ENCODE measurements at places on chromosomes 2 and 18.

DNA sequence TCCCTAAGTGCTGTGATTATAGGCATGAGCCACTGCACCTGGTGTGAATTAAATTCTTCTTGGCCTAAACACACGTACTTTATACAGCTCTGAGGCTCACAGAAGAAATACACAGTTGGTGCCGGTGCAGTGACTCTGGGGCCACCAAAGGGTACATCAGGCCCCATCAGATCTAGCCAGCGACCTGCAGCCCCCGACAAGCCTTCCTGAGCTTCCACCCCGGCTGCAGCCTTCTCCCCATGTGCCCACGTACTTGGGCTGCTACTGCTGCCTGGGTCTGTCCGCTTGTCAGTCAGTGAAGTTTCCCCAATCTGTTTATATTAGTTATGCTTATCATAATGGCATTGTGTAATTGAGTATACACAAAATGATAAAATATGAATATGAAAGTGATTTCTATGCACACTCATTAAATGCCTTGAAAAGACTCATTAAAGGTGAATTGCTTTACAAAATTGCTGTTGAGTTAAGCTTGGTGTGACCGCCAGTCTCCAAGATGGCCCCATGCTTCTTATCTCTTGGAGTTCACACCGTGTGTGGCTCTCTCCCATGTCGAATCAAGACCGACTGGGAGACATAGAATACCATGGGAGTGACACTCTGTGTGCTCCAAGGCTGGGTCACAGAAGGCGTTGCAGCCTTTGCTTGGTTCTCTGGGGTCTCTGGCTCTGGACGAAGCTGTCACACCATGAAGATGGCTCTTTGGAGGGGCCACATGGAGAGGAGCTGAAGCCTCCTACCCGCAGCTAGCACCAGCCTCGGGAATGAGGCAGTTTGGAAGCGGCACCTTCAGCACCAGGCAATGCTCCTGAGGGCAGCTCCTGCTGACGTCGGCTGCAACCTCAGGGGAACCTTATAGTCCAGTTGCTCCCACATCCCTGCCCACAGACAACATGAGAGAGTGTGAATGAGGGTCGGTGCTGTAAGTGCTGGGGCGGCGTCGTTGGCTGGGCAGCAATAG is 29.2 kb upstream of the HPCAL1 start:
- DNase-seq = no peak

- no peak for DNase-seq
These were observed 648.0 kb downstream of the SLC4A3 start for GRCh38 chr2:220275454-220275853.

GRCh38 chr2:152472481-152472887 is 137.5 kb downstream of the FMNL2 start:
- no peak for DNase-seq

DNA sequence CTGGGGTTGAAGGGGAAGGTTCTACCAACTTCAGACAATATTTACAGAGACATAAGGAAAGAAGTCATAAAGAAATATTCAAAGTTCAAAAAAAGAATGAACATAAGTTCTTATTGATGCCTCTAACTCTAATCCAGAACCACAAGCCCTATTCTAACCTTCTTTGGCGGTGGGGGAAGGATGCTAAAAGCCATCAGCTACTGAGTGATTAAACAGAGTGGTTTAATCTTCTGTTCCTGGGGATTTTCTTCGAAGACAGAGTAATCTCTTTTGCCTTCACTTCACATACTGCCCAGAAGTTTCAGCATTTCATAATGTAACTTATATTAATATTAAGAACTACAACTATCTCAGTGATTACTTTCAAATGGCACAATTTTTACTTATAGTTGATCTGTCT is 51.2 kb upstream of the TXNDC2 start:
- no peak for DNase-seq

- DNase-seq = no peak
These were observed 800 bp downstream of the HOXD13 start for GRCh38 chr2:176093145-176093897.

DNA sequence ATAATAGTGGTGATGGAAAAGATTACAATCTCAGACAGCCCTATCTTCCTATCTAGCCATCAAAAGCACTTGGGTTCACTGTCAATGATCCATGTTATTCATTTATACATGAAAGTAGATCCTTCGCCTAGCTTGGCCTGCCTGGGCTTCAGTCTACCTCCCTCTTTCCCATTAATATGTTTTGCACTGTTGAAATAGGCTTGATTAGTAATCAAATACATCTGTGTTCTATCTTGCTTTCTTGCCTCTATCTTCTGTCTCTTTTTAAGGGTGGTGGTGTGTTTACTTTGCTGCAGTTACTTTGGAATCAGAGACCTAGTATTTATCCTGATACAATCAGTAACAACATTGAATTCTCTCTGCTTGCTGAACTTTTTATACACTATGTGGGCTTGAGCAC is 521.2 kb downstream of the TNS1 start:
- DNase-seq = no peak

DNA sequence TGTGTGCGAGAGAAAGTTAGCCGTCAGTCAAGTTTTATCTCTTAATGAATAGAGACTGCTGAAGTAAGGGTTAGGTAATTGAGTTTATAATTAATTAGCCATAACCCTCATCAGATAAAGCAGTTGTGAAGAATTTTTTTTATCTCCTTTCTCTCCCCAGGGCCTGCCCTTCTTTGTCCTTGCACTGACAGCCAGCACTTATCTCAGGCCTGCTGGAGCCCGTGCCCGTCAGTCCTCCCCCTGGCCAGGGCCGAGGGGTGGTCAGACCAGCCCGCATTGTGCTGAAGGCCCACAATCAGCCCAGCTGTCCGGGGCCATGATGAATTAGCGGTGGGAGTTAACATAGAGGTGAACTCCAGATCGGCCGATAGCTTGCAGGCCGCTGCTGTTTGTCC is 315.7 kb downstream of the GBX2 start:
- no peak for DNase-seq

GRCh38 chr2:127578411-127578810 is 42.9 kb downstream of the MYO7B start:
- DNase-seq = no peak

GRCh38 chr2:67532387-67532786 is 135.3 kb downstream of the ETAA1 start:
- DNase-seq = no peak

GRCh38 chr2:168574856-168575630 is 119.0 kb downstream of the CERS6 start:
- DNase-seq = no peak

- no peak for DNase-seq
These were observed 5.8 kb upstream of the DTYMK start for GRCh38 chr2:241692448-241692847.

- no peak for DNase-seq
These were observed 50.6 kb upstream of the ITSN2 start for GRCh38 chr2:24410976-24411375.

DNA sequence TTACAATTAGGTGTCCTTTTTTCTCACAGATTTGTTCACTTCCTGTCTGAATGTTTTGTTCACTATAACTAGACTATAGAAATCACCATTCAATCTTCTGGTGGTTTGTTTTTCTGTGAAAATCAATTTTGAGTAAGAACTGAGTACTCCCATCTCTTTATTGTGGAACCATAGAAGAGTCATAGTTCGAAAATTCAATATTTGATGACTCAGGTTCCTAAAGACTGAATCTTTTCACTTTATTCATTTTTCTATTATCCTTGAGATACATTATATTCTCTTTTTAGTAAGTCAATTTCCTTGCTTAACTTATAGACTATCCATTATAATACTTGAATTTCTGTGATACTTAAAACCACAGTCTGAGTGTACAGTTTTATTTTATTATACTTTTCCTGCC is 49.3 kb upstream of the KCNH7 start:
- DNase-seq = no peak

- no peak for DNase-seq
These were observed 516.6 kb upstream of the NXPH2 start for GRCh38 chr2:139296672-139297209.

DNA sequence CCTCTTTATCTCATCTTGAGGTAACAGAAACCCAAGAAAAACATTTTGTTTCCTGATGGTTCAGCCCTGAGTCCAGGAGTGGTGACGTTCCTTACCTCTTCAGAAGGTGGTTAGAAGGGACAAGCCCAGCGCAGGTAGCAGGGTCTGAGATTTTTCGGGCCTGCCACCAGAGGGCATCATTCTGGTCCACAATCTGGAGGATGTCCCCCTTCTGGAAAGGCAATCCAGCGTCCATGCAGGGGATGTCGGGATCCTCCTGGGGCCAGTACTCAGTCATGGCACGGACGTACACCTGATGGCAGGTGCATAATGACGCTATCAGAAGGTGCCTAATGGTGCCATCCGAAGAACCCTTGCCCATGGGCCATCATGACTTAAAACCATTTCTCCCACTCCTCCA is 17.7 kb downstream of the MPP4 start:
- no peak for DNase-seq

DNA sequence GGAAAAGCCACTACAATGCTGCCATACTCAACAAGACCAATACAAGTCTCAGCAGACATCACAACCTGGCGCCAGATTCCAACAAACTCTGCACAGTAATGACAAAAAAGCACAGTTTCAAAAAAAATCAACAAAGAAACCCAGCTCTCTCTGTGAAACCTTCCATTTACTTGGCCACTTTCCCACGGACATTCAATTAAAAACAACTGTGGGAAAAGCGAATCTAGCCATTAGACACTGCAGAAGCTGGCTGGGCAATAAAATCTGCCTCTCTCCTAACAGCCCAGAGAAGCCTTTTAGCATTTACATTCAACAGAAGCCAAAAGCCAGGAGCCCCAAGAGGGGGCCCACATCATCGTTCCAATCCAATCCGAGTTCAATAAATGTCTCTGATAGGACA is 128.9 kb downstream of the HDAC4 start:
- DNase-seq = no peak

- DNase-seq = no peak
These were observed 32.6 kb downstream of the RBKS start for GRCh38 chr2:27857417-27858172.

DNA sequence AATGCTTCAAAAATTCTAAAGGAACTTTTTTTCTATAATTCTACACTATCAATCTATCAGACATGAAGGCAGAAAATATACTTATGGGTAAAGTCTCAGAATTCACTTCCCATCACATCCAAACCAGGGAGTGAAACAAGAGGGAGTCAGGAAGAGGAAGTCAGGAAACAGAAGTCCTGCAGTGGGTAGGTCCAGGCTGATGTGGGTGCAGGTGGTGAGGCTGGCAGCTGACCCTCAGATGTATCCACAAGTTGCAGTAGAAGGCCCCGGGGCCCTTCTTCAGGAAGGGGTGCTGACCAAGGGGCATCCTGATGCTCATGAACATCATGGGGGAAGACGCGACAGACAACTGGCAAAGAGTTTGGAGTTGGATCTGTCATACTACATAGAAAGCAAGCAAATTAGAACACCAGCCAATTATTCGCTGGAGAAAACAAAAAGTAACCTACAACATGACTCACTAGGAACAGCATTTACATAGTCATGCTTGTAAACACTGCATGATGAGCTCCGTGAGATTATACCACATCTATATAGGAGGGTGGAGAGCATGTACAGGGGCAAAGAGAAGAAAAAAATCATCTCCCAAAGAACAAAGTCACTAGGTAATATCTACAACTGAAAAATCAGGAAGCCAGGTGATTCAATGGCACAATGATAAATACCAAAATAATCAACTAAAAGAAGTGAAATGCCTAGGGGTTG is 4.2 kb downstream of the UXS1 start:
- no peak for DNase-seq
